ENCODE measurements at places on chromosomes 6 and 20.

DNA sequence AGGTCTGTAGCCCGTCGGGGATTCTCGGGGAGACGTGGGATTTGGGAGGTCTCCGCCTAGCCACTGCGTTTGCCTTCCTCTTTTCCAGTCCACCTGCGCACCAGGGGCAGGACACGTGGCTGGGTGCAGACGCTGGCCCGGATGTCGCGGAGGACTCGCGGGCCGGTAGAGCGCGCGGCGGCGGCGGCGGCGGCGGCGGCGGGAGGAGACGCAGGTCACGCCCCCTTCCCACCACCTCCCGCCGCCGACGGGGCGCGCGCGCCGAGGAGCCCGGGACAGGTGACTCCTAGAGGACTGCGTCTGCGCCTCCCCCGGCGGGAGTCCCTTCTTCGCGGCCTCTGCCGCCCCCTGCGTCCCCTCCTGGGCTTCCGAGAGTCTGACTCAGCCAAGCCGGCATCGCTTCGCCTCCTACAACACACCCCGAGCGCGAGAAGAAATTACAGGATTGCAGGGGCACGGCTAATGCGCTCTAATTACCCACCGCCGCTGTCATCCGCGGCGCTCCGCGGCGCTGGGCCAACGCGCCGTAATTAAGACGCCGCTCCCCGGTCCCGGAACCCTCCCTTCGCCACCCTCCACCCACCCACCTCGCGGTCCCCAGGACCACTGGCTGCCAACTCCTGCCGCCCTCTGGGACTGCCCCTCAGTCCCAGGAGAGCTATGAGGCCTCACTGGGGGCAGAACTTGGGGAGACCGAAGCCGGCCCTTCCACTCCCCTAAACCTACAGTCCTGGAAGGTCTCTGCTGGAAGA, 124.5 kb downstream of the MRPL14 start:
- peak; percentile 71 for DNase-seq

GRCh38 chr20:44231713-44232468, 15.2 kb upstream of the GDAP1L1 start:
- DNase-seq, result no peak

DNA sequence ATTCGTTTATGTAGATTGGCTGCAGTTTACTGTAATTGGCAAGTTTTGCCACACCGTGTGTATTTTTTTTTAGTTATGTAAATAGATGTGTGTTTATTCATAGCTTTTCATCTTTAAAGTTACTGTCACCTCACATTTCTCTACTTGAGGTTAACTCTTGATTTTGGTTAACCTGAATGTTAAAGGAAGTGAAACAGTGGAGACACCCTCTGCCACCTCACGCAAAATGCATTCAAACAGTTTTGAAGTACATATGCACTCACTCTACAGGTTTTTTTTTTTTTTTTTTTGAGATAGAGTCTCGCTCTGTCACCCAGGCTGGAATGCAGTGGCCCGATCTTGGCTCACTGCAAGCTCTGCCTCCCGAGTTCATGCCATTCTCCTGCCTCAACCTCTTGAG, 17.7 kb downstream of the OR2A4 start:
- DNase-seq, result no peak

- DNase-seq, result no peak
These were observed 168.2 kb upstream of the SSTR4 start for GRCh38 chr20:22866812-22867341.

DNA sequence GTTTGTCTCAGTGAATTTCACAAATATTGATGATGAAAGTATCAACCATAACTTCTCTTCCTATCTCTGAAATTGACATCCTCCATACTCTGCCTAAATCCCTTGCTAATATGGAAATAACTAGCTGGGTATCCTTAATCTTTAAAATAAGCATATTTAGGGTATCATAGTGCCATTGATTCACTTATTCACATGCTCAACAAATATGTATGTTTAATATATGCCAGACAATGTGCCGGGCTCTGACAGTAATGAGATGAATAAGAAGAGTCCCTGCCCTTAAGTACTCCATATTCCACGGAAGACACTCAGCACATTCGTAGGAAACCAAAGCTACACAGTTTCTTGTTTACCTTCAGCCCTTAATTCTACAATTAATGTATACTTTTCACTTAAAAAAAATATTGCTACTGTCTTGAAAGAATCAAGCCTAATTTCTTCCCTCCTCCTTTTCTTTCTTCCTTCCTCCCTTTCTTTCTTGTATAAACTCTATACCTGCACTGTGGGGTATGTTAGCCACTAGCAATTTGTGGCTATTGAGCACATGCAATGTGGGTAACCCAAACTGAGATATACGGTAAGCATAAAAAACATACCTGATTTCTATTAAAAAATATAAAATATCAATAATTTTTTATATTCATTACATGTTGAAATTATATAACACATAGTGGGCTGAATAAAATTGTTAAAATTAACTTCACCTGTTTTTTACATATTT, 42.8 kb upstream of the STXBP5 start:
- DNase-seq, result no peak

DNA sequence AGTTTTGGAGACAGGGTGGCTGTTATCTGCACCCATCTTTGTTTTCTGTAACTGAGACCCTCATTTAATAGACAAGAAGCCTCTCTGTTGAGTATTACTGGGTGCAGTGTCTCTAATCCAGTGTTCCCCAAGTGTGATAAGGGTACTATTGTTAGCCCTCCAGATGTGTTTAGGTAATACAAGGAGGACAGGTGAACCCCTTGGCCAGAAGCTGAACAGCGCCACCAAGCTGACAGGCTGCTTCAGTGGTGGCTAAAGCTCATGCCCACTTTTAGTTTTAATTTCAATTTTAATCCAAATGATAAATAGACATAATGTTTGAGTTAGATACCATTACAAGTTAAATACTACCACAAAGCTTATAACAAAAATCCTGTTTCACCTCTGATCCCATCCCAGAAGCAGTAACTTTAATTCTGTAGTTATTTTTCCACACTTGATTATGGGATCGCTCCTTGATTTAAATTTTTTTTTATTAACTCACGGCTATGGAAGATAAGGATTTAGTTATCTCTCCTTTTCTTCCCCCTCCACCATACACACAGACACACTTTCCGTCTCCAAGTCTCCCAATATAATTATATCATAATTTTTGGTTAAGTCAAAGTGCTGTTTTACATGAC, 8.4 kb upstream of the STK35 start:
- peak; percentile 31 for DNase-seq

DNA sequence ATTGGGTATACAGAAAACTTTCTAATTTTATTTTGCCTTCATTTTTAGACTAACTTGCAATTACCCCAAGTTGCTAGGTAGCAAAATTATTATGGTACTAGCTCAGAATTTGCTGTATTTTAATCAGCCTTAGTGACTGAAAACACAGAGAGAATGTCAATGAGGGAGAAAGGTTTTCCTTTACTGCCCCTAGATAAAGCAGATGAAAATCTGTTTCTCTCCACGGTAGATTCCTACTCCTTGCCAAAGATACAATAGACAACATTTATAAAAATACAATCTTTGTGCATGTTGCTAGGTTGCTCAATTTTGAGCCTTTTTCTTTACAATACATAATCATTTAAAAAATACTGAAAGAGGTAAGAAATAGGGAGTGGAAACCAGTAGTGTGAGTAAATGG, 222.2 kb downstream of the BCKDHB start:
- no peak for DNase-seq

DNA sequence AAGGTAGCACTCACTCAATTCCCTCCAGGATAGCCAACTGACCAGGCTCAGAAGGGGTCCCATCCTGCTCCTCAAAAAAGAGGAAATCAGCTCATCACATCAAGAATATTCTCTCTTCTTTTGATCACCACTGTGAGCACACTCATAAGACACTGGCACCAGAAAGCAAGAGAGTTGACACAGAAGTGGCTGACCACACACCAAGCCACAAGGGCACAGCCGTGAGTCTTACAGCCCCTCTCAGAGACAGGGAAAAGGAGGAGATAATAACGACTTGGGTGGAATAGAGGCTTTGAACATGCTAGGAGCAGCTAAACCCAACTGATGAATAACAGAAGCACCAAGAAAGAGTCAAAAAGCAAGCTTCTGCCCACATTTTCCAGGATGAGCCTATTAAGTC, 249.1 kb upstream of the PREP start:
- no peak for DNase-seq

DNA sequence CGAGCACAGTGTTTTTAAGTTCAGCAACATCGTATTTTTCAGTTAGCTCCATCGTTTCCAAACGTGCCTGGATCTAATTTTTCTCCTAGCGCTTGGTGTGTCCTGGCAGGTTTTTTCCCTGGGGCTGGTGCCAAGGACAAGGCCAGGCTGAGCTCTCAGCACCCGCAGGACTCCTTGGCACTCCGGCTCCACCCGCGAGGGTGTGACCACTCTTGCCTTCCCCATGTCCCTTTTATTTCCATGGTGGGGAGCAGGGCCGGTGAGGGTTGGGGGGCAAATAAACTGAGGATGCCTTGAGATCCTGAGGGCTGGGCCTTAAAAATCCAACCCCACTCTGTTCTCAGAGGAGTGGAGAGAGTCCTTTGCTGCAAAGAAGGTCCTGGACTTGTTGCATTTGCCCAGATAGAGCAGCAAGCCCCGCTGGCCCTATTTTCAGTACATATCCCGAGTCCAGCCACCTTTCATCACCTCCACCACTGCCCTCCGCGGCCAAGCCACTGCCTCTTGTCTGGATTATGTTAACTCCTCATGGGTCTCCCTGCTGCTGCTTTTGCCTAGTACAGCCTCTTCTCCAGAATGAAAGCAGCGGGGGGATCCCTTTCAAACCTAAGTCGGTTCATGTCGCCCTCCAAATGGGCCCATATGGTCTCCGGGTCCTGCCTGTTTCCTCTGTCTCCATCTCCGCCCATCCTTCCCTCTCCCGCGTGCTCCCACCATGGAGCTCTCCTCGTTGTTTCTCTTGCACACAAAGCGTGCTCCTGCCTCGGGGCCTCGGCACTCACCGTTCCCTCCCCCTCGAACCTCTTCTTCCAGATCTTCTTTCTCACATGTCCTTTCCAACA, 4.5 kb upstream of the RAB44 start:
- DNase-seq, result no peak

DNA sequence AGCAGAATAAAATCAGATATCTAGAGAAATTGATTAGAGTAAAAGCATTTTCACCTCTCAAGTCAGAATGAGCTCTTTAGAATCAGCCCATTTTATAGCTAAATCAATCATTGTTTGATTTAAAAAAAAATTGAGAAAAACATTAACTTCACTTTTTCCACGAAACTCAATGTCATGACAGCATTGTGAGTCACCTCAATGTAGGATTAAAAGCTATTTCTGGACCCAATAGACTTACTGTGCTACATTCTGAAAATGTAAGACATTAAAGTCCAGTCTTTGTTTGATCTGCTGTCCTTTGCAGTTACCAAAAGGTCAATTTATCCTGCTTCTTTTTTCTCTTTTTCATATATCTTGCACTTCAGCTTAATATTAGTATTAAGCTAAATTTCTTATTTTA, 519.4 kb upstream of the ZNF337 start:
- DNase-seq, result no peak

GRCh38 chr6:31357886-31358285, 907 bp upstream of the HLA-B start:
- DNase-seq, result no peak

Data from CD4-positive, alpha-beta T cell treated with Interleukin-17A for 4 hours (primary cell).